Left ventricle myocardium inferior (tissue), 1 donor: ENCODE measurements at places on chromosomes 3 and 15.

- no peak for DNase-seq
Measured at GRCh38 chr3:52857864-52858263, 23.0 kb upstream of the MUSTN1 start.

GRCh38 chr3:80142714-80143113 is 374.9 kb upstream of the ROBO1 start:
- no peak for DNase-seq

DNA sequence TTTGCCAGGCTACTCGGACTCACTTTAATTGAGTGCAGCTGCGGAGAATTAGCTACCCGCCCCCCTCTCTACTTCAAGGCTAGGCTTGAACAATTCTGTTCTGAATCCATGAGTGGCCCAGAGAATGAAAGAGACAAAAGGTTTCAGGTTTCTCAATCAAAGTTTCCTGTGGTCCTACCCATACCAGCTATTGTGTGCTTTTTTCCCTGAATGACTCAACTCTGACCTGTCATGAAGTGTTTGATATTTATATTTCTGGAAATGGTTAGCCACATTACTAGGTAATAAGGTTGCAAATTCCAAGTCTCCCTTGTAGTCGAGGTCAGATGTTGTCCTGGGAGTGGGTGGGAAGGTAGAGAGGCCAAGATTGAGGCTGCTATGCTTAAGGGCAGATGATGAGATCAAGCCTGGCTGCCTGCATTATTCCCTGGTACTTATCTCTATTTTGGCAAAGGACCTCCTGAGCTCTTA is 392.7 kb upstream of the TBL1XR1 start:
- no peak for DNase-seq

GRCh38 chr3:76646921-76647562 is 392.9 kb upstream of the ROBO2 start:
- no peak for DNase-seq

DNA sequence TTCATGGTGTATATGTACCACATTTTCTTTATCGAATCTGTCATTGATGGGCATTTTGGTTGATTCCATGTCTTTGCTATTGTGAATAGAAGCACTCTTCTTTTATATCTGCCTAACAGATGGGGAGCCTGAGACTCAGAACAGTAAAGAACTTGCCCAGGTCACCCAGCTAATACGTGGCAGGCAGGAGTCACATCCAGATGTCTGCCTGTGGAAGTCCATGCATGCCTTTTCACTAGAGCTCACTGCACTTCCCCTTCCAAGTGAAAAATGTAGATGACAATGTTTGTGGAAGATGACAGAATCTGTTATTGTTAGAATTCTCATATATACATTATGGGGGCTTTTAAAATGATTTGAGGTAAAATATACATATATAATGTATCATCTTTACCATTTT is 165.0 kb downstream of the PDZRN3 start:
- no peak for DNase-seq

GRCh38 chr3:193774272-193774915 is 181.4 kb downstream of the OPA1 start:
- DNase-seq: no peak
